ENCODE measurements at places on chromosomes 1 and 21. TPM values are rescaled to one million over a fixed set of nuclear protein-coding genes. Genes with fewer than 3 reads are reported as not detected.

The SH2D2A gene
- total RNA-seq = not detected

The HLX gene
- 18.2 TPM for total RNA-seq

The CFHR4 gene
- total RNA-seq = not detected

The FMO4 gene
- 1.1 TPM for total RNA-seq

The SYPL2 gene
- total RNA-seq = 0.44 TPM

The CHI3L2 gene
- not detected for total RNA-seq

The AGTRAP gene
- total RNA-seq = 46.2 TPM

The TAL1 gene
- total RNA-seq = under 0.01 TPM

The CD46 gene
- 135 TPM for total RNA-seq

The DMRTA2 gene
- total RNA-seq = 0.14 TPM

The KLF18 gene
- total RNA-seq = not detected

The GBP5 gene
- under 0.01 TPM for total RNA-seq

The CLDN19 gene
- not detected for total RNA-seq

The PRKAA2 gene
- total RNA-seq = 0.22 TPM

The B3GALT6 gene
- 34.4 TPM for total RNA-seq

The CDA gene
- 2.0 TPM for total RNA-seq
